ENCODE measurements at places on chromosomes 5 and 9.
A peak's percentile ranks its signal among the peaks of the same experiment; 100 is the strongest.

DNA sequence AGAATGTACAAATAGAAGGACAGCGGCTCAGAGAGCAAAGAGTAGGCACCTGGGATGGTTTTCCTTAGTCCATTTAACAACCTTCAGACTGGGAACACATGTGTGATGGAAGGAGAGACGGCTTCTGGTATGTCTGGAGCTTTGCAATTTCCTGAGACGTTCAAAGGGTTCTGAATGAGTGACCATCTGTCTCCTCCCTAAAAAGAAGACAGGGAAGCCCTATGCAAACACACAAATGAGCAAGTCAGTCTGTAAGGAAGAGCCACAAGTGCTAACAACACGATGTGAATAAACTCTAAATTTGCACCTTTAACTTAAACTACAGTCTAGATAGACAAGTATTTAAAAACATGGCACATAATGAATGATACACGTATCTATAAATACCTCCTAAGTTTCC, 391.0 kb downstream of the ICE1 start:
- no peak for DNase-seq

DNA sequence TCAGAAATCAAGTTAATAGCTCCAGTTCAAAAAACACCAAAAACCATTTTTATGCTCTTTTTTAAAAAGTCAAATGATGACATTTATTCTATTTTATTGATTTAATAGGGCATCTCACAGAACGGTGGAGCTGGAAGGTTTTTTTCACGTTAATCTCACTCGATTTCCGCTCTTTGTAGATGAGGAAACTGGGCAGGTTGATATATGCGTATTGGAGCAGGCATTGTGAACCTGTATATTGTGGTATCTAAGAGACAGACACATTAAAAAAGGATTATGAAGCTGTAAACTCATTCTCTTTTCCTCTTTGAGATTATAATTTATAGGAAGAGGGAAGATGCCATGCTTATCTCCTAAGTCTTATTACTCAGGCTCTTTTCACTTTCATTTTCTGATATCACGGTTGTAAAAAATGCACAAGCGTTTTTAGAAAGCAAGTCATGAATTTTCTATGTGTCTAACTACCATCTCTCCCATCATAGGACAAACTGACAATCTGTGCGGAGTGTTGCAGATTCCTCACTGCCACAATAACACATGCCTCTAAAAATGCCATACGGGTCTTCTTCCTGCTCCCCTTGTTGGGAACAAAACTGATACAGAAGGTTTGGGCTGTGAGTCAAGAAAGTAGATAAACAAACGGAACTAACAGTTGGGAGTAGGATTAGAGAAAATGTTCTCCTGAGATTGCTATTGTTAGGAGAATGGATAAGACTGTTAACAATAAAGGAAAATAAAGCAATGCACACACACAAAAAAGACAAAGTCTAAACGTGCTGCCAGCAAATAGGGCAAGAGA, 1997.7 kb downstream of the MAT2B start:
- DNase-seq: no peak

DNA sequence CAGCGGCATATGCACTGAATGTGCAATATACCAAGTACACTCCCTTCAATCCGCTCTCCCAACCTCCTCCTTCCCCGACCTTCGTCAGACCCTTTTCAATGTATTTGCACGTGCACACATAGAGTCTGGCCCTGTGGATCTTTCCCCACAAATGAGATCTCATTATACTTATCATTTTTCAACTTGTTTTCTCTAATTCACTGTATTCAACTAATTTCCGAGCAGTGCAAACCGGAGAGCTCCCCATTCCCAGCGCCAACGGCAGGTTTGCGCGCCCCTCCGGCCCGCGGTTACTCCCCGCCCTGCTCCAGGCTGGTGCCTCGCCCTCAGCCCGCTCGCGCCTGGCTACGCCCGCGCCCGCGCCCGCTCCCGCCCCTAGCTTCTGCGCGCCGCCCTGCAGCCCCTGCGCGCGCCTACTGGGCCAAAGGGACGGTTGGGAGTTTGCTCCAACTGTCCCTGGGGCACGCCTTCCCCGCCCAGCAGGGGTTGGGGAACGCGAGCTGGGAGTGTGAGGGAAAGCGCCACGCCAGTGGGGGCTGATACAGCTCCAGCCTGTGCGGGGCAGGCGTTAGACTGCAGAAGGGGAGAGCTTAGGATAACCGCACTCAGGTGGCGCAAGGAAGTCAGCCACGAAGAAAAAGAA, 3.3 kb upstream of the CDC20B start:
- DNase-seq: peak; percentile 82

DNA sequence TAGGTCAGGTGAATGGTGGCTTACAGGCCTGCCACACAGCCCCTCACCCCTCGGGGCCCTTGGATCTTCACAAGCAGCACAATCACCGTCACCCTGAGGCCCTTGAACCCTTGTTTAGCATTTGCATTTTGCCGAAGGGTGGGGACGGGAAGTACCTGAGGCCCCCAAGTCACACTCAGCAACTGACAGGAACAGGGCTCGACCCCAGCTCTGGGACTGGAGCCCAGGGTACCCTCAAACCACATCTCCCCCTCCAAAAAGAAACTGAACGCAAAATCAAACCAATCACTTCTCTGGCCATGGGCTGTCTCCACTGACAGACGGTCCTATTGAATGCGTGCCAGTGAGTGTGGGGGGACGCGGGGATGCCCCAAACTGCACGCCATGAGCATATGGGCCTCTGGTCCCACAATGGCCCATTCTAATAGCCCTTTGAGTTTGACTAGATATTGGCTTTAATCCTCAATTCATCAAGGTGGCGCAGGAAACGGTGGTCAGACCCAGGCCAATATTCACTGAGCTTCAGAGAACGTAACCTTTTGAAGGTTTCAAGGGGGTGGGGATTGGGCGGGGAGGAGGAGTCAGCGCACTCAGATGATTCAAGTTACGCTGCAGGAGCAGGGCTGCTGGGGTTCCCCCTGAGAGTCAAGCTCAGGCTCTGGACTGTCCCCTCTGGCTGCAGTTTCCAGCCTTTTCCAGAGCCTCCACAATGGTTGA, 176.0 kb downstream of the DAB2IP start:
- no peak for DNase-seq

DNA sequence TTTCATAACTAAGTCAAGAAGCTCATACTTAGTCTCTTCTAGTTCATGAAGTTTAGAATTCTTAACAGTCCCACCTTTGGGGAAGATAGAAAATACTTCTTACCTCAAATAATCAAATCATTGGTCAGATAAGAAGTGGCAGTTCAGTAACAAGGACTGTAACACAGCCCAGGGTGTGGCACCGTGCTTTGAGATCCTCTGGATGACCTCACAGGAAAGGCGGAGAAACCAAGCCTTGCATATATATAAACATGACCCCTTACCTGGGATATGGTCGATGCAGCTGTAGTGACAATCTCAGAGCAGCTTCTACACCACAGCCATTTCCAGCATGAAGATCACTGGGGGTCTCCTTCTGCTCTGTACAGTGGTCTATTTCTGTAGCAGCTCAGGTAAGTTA, at the start of gene SPINK7:
Gene SPINK7, plus strand, starts transcription at position 271 of the 400 bp plus-strand sequence. Its CDS starts 61 bp downstream, at position 332.
- DNase-seq: peak; percentile 29

Data from LoVo (cell line).